SK-MEL-5 (cell line): ENCODE measurements at places on chromosomes 4 and X. TPM values are rescaled to one million over a fixed set of nuclear protein-coding genes. Genes with fewer than 3 reads are reported as not detected.

DNA sequence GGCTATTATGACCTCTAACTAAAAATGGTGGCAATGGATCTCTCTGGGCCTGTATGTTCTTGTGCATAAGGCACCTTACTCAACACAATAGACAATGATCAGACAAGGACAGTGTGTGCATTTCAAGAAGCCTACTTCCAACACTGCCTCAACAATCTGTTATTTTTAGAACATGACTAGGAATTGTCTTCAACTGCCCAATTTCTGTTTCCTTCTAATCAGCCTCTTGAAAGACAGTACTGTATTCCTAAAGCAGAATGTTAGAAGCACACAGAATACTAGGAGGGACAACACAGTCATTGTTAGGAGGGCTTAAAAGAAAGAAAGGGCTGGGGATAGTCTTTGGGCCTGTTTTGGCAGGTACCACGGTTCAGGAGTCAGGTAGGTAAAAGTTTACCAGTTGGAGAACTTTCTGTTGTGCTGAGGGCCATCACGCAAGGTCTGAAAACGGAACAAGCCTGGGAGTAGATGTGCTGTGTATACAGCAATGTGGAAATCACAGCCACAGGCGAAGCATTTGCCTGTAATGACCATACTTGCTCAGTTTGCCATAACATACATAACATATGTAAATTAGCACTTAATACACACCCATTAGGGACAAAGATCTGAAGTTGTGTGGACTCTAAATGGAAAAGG is 100.8 kb upstream of the ATXN3L start:
- DNase-seq = peak; percentile 65

DNA sequence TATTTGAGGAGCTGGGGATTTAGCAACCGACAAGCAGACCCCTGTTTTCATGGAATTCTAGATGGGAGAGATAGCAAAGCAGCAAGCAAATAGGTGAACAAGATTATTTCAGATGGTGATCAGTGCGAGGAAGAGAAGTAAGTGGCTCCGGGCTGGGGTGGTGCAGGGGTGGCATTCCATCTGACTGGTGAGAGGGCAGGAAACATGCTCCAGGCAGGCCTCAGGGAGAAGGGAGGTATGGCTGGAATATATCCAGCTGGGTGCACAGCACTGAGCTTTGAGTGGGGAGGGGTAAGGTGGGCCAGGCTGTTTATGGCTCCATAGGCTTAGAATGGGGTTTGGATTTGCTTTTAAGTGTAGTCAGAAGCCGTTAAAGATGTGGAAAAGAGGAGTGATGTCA is 21.2 kb downstream of the PTTG2 start:
- DNase-seq = no peak

- no peak for DNase-seq
These were observed 74.2 kb downstream of the CT47B1 start for GRCh38 chrX:120801426-120801825.

GRCh38 chrX:86369847-86370630 is 221.8 kb downstream of the DACH2 start:
- no peak for DNase-seq

- no peak for DNase-seq
These were observed 8.5 kb downstream of the RAPGEF2 start for GRCh38 chr4:159111416-159111815.

FGFBP1 gene
- total RNA-seq = not detected in 2 replicates

- no peak for DNase-seq
These were observed 107.7 kb downstream of the FRMPD4 start for GRCh38 chrX:12245650-12246645.

DNA sequence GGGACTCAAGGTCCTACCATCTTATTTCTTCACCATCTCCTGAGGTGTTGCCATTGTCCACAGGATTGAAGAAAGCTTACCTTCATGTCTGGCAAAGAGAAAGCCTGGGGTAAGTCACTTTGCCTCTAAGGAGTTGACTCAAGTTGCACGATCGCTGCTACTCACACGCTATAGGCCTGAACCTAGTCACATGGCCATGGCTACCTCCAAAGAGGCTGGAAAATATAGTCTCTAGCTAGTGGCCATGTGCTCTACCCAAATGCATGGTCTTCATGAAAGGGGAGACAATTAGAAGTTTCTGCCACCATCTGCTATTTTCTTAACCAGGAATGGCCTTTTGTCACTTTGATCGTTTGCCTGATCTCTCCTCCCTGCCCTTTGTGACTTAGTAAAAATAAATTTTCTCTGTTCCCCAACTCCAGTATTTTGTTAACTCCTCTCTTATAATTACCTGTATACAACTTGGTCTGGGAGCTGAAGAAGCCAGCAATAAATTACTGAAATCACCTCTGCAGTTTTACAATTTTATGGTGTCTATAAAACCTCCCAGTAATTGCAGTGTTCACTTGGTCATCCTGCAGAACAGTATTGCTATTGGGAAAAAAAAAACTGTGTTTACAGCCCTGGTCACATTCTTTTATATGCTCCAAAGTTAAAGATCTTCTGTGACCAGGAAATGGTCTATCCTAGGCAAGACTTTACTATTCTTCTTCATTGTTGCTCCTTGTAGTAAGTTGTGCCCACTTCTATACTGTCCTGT is 126.7 kb upstream of the TSPAN5 start:
- DNase-seq = no peak

DNA sequence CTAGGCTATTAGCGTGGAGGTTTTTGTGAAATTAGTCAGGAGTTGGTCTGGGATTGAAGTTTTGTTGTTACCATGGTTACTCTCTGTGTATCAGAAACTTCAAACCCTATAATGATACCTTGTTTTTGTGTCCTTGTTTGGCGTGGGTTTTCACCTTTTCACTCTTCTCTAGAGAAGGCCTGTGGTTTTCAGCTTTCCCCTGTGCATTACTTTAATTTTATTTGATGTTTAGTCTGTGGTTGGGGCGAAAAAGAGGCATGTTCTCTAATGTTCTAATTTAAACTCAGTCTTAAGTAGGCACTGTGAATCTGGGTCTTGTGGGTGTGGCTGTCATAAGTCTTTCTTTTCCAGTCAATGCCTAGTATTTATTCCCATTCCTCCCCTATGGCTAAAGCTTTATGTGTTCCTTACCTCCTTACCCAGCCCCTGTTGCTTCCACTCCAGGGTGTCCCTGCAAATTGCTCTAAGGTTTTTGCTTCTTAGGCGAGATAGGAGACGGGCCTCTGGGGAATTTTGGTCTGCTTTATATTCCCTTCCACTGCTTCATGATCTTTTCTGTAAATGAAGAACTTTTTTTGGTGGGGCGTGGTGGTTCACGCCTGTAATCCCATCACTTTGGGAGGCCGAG is 326.3 kb upstream of the ZCCHC13 start:
- DNase-seq = no peak

RAB41 gene
- total RNA-seq = not detected in 2 replicates

ARSJ gene
- 2.9 and 3.0 TPM in 2 replicates for total RNA-seq

ARL13A gene
- total RNA-seq = not detected in 2 replicates

DNA sequence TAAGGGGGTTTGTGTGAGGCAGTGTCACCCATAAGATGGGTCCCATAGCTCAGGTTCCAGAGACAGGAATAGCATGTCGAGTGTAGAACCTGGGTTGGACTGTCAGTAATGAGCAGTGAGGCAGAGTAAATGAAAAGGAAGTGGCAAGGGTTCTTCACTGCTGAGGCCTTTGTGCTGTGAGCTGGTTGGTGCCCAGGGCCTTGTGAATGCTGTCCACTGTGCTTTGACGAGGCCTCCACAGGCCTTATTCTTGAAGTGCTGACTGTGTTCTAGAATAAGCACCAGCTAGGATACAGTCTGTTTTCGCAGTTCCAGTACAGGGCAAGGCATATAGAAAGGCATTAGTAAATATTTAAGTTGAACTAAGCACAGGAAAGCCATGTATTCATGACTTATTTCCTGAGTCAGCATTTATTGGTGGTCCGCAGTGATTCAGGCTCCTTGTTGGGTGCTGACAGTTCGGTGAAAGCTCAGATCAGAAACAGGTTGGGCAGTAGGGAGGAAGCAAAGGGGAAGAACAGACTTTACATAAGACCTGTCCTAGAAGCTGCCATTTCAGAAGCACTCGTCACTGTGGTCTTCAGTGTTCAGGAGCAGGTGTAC is 25.6 kb upstream of the TADA2B start:
- DNase-seq = no peak

GRCh38 chr4:187236209-187236890 is 512.7 kb upstream of the FAT1 start:
- DNase-seq = no peak
